ENCODE measurements at places on chromosomes 16 and 17.

DNA sequence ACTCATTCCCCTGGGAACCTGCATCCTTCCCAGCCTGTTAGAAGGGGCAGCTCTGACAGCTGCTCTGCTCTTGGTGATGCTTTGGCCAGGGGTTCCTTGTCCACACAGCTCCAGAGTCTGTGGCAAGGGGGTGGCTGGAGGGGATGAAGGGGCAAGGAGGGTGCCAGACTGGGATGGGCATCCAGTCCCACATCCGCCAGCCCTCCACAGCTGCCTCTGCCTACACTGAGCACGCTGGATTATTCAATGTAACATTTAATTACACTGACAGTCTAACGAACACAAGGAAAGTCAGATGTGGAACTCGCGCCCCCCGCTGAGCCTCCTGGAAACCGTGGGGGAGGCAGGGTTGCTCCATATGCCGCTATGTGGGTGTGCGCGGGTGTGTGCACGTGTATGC, 101.1 kb downstream of the C16orf78 start:
- no peak for DNase-seq

DNA sequence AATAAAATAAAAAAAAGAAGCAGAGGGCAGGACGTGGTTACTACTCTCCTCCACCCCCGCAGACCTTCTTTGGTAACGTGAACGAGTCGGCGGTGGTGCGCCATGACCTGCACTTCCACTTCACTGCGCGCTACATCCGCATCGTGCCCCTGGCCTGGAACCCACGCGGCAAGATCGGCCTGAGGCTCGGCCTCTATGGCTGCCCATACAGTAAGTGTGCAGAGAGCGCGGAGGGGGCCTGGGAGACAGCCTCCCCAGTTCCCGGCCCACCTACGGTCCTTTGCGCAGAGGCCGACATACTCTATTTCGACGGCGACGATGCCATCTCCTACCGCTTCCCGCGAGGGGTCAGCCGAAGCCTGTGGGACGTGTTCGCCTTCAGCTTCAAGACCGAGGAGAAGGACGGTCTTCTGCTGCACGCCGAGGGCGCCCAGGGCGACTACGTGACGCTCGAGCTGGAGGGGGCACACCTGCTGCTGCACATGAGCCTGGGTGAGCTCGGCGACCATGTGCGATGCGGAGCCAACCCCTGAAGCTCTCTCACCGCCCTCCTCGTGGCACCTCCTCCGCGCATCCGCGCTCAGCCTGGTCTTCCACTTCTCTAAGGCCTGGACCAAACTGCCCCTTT, 2.7 kb downstream of the CNTNAP1 start:
- DNase-seq = no peak

- DNase-seq = no peak
Observed at GRCh38 chr16:72923757-72924156, 124.2 kb downstream of the ZFHX3 start.

DNA sequence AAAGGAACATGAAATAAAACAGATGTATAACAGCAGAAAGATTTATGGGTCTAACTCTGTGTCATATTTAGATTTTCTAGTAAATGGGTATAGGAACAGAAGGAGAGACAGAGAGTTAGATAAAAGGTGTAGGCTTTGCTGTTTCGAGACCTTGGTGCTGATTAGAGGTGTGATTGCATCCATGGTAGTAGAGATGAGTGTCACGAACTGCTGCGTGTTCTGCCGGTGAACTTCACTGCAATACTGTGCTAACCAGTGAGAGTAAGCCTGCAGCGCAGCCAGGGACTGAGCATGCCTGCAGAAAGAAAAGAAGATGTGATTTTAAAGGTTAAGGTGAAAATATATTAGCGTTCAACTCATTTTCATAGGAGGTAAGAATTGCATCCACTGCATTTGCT, 53.7 kb upstream of the GSG1L start:
- no peak for DNase-seq

- no peak for DNase-seq
Observed at GRCh38 chr16:4092547-4093265, 23.5 kb downstream of the ADCY9 start.

DNA sequence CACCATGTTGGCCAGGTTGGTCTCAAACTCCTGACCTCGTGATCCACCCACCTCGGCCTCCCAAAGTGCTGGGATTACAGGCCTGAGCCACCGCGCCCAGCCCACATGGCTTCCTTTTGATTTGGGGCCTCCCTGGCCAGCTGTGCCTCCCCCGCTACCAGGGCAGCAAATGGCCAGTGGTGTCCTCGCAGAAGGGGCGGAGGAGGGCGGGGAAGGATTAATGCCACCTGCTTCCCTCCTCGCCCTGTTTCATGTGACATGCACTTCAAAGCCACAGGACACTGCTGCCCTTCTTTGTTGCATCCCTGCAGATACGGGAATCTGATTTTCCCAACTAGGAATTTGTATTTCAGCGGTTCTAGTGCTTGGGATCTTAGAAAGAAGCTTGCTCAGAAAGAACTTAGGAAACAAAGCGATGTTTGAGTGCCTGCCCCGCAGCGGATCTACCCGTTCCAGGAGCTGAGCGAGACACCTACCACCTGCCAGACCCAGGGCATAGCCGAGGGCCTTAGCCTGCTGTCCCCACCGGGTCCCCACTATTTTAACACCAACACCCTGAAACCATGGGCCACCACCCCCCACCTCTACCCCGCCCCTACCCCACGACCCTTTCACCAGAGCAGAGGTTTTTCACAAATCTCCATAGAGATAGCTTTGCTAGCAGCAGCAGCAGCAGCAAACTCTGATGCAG, 37.7 kb upstream of the CCDC182 start:
- no peak for DNase-seq

DNA sequence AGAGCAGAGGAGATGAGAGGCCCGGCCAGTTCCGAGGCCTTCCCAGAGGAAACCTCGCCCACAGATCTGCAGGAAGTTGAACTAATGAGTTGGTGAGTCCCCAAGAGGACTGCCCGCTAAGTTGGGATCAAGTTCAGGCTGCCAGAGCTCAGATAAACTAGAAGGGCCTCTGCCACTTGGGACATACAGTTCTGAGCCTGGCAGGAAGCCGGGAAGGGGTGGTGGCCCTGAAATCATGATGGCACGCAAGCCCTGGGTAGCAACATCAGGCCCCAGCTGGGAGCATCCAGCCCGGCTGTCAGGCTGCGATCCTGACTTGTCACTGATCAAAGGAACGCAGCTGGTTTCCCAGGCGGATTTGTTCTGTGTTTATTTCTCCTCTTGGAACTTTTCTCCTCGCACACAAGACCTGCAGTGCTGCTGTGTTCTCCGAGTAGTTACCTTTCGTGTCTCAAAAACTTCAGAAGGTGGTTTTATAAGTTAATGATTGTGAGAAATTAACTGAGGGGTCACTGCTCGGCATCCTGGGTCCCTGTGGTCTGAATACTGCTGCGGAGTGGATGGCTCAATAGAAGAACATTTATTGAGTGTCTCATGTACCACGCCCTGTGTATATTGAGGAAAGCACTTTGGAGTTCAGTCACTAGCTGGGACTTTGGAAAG, 8.0 kb upstream of the WFDC1 start:
- DNase-seq = no peak

DNA sequence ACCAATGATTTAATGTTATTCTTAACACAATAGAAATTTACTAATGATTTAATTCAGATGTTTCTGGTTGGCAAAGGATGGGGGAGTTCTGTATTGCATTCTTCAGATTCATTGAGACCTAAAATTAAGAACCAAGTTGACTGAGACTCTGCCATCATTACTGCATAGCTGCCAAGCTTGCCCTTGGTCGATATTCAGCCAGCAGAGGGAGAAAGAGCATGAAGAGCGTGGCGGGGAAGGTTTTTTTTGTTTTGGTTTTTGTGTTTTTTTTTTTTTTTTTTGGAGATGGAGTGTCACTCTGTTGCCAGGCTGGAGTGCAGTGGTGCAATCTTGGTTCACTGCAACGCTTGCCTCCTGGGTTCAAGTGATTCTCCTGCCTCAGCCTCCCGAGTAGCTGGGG, 659.4 kb upstream of the EEF2KMT start:
- no peak for DNase-seq

DNA sequence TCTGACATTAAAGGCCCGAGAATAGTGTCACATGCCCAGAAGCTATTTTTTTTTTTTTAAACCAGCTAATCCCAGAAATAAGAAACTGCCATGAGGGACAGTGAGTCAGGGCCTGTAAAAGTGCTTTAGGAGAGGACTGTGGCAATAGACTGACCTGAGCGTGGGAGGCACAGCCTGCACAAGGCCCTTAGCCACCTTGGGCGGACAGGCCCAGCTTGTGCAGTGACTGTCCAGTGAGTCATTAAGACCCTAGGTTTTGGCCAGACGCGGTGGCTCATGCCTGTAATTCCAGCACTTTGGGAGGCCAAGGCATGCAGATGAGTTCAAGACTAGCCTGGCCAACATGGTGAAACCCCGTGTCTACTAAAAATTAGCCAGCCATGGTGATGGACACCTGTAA, 343.0 kb upstream of the ZFHX3 start:
- DNase-seq = no peak

DNA sequence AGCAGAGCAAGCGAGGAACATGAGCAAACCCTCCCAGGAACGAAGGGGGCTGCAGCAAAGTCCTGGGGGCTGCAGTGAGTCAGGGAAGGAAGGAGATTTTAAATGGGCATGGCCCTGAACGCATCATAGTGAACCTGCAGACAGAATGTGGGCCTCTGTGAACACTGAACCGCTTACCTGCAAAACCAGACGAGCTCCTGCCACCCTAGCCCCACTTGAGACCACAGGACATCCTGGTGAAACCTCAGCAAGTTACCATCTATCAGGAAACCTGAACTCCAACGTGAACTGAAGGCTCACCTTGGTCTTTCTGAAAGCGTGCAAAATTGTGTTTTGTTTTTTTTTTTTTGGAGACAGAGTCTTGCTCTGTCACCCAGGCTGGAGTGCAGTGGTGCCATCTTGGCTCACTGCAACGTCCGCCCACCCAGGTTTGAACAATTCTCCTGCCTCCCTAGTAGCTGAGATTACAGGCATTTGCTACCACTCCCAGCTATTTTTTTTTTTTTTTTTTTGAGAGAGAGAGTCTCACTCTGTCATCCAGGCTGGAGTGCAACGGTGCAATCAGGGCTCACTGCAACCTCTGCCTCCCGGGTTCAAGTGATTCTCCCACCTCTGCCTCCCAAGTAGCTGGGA, 30.8 kb downstream of the FANCA start:
- DNase-seq = no peak

DNA sequence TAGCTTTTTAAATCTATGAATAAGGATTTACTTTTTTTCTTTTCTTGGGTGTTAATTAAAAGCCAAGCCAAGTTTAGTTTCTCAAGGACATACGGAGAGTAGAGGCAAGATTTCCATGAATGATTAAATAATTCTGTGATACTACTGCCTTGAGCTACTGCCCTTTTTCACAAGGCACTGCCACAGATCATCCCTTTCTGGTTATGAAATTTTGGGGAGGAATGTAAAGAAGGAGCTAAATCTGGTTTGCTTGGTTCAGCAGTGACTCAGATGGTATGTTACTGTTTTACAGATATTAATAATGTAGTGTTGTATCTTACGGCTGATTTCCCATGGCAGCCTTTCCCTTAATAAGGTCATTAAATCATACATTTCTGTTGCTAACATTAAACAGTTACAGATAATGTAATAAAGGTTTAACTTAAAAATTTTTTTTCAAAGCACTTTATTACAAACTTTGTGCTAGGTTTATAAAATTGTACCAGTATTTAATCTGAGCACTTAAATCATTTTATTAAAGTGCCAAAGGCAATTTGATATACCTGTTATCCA, 2.6 kb downstream of the WSB1 start:
- DNase-seq = no peak

- DNase-seq = no peak
Observed at GRCh38 chr16:85659805-85660511, 28.8 kb downstream of the GINS2 start.

DNA sequence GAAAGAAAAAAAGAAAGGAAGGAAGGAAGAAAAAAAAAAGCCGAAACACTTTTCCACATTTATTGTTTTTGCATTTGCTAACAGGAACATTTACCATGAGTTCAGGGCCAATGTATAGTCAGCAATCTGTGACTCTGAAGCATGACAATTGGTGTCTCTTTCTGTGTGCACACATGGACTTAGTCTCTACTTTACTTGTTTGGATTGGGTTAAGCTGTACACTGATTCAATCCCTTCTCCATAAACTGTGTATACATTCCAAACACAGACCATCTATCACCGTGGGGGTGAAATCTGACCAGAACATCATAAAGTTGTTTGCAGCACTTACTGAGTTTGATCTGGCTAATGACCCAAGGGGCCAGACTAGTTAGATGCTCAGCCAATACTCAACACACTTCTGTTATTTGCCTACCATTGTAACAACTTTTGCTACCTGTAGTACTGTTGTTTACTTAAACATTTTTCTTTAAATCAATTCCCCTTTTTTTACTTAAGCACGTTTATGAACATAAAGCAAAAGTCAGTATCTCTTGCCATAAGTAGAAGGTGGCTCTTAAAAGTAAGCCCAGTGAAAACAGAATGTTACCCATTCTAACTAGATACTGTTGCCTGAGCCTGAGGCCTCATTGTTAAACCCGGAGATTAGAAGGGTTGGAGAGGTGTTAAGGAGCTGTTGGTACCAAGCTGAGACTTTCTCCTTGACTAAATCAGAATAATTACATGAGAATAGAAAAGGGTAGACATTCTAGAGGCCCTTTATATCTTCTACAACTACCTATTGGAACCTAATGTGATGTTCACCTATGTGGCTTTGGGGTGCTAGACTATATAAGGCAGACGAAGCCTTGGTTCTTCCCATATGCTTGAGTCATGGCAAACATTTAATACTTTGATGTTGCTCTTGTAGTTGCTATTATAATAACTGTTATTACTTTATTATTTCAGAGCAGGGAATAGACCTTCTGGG, 41.8 kb downstream of the SCNN1B start:
- DNase-seq = no peak

DNA sequence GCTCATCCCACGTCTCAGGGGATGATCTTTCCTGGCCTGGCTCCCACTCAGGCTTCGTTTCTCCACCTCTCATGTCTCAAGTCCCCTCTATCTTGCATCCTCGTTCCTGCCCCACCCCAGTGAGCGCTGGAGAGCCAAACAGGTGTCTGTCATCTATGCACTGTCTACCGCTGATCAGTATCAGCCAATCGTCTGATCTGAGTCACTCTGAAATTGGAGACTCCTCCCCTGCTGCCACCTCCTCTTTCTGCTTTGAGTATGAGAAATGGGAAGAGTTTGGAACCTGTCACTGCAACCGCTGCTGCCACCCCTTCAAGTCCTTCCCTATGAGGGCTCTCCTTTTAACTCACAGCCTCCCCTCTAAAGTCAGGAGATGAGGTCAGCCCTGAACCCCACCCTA, 28.0 kb downstream of the FZD2 start:
- no peak for DNase-seq
